ENCODE measurements at places on chromosomes 6 and 20.

- DNase-seq: no peak
Measured at GRCh38 chr6:33679761-33680160, 31.7 kb downstream of the UQCC2 start.

DNA sequence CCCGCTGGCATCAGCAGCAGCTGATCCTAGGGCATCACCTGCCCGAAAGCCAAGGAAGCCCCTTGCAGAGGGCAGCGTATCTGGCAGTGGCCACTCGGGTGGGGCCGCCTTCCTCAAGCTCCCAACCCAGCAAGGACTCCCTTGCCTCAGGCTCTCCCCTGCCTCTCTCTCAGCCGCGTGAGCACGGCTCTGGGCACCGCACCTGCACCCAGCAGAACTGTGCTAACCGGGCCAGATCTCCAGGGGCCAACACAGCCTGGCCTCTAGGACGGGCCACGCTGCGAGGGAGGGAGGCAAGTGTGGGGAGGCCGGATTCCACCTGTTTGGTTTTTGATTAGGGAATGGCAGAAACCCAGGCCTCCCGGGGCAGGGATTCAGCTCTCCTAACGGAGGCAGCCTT is 11.8 kb upstream of the MRGBP start:
- DNase-seq: no peak

DNA sequence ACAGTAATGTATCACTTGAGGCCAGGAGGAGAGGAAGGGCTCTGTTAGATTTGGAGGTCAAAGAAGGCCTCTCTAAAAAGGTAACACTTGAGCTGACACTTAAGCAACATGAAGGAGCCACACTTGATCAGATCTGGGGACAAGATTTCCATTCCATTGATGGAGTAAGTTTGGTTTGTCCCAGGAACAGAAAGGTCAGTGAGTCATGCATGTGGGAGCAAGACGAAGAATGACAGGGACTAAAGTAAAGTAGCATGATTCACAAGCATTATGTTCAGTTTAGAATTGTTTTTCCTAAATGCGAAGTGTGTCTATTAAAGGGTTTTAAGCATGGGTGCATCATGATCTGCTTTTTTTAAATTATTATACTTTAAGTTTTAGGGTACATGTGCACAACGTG is 47.4 kb downstream of the COL21A1 start:
- no peak for DNase-seq

GRCh38 chr6:15147827-15148226 is 98.0 kb upstream of the JARID2 start:
- no peak for DNase-seq

DNA sequence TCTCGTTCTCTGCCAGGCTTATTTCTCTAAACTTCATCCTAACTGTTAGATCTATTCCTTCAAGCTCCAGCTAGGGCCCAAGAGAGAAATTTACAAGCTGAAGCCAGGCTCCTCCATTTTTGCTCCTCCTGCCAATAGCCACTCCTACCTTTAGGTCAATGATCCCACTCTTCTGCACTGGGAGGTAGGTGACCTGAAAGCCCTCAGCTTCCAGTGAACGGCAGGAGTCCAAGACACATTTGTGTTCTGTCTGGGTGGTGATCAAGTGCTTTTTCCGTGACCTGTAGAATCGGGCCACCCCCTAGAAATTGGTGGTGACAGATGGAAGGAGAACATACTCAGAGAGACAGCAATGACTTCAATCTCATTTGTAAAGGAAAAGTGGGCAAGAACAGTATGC is 8.9 kb downstream of the NFS1 start:
- DNase-seq: no peak

DNA sequence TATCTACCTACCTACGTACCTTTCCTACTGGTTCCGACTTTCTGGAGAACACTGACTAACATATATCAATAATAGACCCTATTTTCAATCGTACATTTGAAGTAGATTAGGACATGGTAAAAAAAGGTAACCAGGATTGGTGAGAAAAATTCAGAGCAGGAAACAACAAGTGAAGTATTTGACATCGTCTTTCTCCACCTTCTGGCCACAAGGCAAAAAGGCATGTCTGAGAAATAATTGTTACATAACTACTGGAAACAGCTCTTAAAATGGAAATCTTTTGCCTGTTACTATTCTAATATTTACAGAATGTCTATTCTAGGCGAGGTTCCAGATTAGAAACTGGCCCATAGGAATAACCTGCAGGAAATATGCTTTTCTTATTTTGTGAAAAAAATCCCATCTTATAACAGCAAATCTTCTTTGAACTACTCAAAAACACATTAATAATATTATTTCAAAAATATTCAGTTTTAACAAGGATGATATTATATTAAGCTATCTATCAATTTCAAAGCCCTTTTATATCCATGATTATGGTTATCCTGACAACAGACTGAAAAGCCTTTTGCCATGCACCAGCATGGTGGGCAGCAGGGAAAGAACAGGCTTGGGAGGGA is 80.8 kb downstream of the RCAN2 start:
- DNase-seq: peak; percentile 0

GRCh38 chr20:62659488-62660239 is 17.4 kb downstream of the SLCO4A1 start:
- no peak for DNase-seq

GRCh38 chr6:6351511-6352025 is 31.1 kb upstream of the F13A1 start:
- no peak for DNase-seq

GRCh38 chr6:43943781-43944250 is 173.8 kb downstream of the VEGFA start:
- no peak for DNase-seq

- DNase-seq: no peak
Measured at GRCh38 chr20:36107881-36108280, 46.7 kb upstream of the EPB41L1 start.

- DNase-seq: no peak
Measured at GRCh38 chr20:2313316-2313715, 17.5 kb downstream of the TGM3 start.

DNA sequence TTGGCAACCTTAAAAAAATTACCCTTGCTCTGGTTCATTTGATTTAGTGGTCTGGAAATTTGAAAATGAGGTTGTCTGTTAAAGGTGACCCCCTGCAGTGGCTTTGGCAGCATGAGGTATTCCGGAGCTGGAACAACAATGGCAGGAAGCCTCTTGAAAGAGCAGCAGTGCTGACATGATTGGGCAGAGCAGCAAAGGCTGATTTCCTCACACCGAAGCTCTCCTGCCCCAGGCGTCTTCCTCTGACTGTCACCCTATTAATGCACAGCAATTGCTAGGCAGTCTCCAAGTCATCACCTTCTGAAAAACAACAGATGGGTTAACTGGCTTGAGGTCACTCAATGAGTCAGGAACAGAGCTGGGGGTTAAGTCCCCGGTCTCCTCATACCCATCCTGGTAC is 241.8 kb upstream of the MMS22L start:
- DNase-seq: peak; percentile 24

DNA sequence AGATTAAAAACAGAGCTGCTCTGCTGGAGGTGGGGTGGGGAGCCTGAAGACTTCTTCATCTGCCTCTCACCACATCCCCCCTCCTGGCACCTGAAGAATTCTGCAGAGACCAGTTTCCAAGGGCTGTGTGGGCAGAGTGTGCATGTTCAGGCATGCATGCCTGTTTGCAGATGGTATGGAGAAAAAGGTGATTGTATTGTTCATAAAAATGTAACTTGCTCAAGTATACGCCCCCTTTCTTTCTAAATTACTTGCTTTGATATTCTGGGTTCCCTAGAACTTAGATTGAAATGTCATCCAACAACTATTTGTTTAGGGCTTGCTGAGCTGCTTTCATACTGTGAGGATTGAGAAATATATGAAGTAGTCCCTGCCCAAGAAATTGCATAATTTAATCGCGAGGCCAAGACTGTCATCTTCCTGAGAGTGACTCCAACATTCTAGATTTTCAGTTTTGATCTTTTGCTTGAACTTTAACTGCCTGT is 83.6 kb downstream of the LCA5 start:
- DNase-seq: no peak

DNA sequence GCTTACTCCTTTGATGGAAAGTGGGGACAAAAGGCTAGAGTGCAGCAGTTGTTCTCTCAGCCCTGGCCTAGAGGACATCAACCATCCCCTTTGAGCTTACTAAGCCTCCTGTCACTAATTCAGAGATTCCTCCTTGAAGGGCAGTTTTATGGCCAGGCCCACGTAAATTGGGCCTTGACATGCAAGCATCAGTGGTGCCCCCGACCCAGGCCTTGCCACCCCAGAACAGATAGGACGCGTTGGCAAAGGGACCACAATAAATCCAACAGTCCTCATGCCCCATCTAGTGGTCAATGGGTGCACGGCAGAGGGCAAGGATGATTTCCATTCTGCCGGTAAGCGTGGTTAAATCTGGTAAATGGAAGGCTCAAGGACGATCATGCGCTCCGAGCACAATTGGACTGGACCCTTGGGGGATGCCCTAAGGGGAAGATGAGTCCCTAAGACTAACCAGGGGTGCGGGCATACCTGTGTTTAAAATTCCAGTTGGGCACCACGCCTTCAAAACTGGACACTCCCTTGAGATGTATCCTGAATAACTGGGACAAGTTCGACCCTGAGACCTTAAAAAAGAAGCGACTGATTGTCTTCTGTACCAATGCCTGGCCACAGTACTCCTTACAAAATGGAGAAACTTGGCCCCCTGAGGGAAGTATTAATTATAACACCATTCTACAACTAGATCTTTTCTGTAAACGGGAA is 32.6 kb downstream of the CEP85L start:
- DNase-seq: no peak

- DNase-seq: no peak
Measured at GRCh38 chr20:36573798-36574365, 485 bp downstream of the TGIF2 start.

GRCh38 chr6:45148278-45148677 is 179.9 kb upstream of the RUNX2 start:
- no peak for DNase-seq

- no peak for DNase-seq
Measured at GRCh38 chr20:38674092-38674764, 50.1 kb upstream of the SLC32A1 start.

GRCh38 chr6:44715188-44715587 is 327.7 kb downstream of the CDC5L start:
- no peak for DNase-seq

DNA sequence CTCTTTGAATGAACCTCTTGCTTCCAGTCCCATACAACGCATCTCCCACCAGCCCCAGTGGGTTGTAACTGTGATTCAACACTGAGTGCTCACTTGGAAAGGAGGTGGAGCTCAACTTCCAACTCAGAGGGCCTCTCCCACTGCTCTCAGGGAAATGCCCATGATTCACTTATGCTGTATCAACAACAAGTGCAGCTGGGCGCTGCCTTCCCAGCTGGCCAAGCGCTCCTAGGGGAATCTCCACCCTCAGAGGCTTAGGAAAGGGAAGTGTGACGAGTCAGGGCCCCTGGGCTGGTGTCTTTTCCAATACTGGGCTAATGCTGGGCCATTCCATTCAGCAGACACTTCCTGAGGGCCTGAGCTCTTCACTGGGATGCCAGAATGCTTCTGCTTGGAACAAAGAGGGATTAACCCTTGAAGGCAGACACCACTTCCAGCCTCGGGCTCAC is 8.1 kb upstream of the OCSTAMP start:
- DNase-seq: peak; percentile 2

GRCh38 chr6:112225691-112226090 is 28.7 kb downstream of the LAMA4 start:
- DNase-seq: no peak

DNA sequence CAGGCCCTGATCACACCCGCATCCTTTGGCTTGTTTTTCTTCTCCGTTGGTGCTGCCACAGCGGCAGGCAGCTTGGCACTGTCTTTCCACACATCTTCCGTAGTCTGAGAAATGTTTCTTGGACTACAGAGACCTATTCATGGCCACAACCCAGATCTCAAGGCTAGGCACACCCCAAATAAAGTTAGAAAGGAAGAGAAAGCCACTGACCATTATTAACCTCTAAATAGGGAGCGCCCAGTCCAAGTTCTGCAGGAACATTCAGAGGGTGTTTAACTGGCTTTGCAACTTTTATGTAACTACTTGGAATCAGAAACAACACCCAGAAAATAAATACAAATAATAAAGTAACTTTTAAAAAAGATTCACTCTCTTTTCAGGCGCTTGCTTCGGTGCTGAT is 124.8 kb upstream of the NEDD9 start:
- DNase-seq: no peak

GRCh38 chr6:135250234-135250633 is 69.1 kb downstream of the MYB start:
- DNase-seq: no peak

DNA sequence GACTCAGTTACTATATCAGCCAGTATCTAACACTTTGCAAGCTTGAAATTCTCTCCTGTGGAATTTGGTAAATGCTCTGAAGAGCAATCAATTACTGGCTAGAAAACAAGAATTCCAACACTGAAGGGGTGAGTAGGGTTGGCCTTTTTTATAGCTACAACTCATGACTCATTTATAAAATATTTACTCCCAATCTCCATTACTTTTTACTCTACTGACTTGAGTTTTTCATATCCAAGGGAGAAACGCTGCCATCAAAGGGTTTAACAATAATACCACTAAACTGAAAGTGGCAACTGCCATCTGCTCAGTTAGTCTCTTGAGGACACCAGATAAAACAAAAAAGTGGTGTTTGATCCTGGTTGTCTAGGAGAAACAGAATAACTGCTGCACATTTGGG is 203.1 kb downstream of the UBE3D start:
- no peak for DNase-seq

DNA sequence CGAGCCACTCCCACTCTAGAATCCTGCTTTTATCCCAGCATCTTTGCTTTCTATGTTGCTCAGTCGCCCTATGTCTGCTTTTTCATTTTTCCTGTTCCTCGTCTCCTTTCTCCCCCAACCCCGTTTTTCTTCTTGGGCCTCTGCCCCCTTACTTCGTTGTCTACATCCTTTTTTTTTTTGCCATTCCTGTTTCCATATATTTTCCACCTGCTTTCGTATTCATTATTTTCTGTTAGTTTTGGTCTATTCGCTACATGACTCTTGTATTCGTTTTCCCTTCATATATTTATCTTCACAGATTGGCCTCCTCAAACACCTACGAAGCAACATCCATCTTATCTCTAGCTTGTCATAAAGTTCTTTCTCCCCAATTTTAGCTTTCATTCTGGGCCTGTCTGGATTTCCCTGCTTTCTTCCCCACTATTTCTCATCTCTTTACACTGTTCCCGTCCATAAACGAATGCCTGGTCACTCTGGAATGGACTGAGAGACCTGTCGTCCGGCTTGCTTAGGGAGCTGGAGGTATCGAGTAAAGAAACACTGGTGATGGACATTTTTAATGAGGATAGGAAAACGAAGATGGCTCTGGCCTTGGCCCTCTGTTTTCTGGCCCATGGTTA is 915 bp downstream of the PRRC2A start:
- DNase-seq: no peak

- DNase-seq: no peak
Measured at GRCh38 chr6:127302728-127303660, 36.3 kb downstream of the RNF146 start.

GRCh38 chr6:166417285-166417691 is 34.5 kb upstream of the MPC1 start:
- DNase-seq: no peak

All from NCI-H2107 (cell line).